ENCODE measurements at places on chromosomes 6 and 20. TPM values are rescaled to one million over a fixed set of nuclear protein-coding genes. Genes with fewer than 3 reads are reported as not detected.

DNA sequence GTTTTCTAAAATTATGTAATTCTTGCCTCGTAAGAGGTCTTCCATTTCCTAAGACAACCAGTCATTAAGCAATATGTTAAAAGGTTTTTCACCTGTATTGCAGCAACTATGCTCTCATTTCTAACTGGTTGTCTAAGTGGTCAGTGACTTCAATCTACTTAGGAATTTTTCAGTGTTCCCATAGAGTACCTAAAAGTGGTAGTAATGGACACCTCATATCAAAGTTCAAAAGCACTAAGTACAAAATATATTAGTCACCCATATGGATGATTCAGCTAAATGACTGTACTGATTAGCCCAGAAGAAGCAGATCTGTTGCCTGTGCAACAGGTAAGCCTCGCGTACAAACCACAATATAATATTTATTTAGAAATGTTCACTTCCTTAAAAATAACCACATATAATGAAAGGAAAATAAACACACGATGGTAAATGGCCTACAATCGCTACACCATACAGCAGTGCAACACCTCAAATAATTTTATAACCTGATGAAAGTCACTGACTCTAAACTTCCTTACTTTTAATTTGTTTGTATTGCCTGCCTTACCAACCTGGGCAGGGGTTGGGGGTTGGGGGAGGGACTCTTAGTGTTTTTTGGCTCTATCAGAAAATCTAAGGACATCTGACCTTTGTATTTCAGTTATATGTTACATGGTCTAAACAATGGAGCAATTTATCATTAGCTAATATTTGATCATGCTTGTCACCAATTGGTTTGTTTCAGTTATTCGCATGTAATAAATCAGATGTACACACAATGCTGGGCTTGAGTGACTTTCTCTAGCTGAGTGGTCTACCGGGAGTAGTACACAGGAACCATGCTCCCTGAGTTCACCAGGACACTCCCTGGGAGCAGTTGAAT lies 105.9 kb downstream of the HIVEP2 start:
- no peak overlapping the region for H3K4me3 ChIP-seq
- H3K4me1 ChIP-seq, result peaks cover 8% of the 10 kb centered on the region
- H3K36me3 ChIP-seq, result no peaks in the 10 kb centered on the region
- H3K27ac ChIP-seq, result no peak overlapping the region
- peak; percentile 72 for DNase-seq

GRCh38 chr20:8807480-8808201 lies 261.2 kb upstream of the PLCB4 start:
- H3K27ac ChIP-seq, result no peak overlapping the region
- no peak for DNase-seq
- no peak overlapping the region for H3K4me3 ChIP-seq

DNA sequence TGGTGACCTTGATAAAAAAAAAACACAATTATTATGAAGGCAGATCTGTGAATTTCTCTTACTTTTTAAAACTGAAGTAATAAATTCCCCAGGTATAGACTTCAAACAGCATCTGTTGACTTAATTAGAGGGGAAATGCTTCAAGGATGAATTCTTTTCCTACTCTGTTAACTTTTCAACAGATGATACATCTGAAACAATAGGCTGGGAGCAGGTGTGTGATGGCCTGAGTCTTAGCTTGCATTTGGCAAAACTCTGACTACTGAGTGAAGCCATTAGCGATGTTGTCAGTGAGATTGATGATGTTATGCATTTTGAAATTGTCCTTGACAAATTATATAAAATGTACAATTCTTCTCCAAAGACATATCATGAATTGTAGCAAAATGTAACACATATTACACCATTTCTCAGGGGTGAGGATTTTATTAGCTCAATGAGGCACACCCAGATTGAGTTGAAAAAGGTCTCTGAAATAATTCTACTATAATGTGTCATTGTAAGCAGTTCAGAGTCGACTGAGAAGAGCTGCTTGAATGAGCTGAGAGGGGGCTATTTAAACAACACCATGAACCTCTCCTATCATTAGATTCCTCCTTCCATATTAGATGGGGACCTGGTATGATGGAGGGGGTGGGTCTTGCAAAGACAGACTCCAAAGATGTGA lies 39.6 kb upstream of the OGFRL1 start:
- peaks cover 7% of the 10 kb centered on the region for H3K4me1 ChIP-seq
- DNase-seq, result no peak
- H3K36me3 ChIP-seq, result no peaks in the 10 kb centered on the region
- no peak overlapping the region for H3K4me3 ChIP-seq

The RAET1L gene
- not detected for total RNA-seq

Measured in IMR-90 (cell line).